ENCODE measurements at places on chromosomes 11 and 22.

DNA sequence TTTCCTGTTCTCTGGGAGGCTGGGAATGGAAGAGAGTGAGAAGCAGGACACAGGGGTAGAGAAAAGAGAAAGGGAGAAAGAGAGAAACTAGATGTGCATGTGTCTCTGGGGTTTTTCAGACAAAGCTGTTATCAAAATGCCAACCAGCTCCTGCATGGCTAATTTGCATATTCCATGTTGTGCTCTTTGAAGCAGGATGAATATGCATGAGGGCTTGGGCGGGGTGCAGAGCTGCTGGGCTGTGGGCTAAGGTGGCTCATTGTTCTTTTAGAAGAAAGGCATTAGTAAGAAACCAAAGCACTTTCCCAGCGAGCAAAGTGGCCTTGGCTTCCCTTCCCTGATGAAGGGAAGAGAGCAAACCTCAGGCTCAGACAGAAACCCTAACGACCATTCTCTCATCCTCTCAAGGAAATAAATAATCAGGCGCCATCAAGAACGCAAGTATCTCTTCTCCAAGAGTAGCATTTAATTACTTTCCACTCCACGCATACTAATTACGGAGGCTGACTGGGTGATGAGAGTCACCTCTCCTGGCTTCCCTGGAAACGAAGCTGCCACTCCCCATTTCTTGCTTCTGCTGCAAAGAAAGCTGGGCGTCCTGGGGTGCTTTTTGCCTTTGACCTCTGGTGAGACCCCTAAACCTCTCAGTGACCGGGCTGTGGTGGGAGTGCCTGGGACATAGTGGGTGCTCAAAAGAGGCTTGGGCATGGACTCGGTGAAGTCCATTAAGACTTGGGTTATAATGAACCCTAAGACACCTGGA is 54.2 kb downstream of the FEZ1 start:
- DNase-seq = peak; percentile 12

DNA sequence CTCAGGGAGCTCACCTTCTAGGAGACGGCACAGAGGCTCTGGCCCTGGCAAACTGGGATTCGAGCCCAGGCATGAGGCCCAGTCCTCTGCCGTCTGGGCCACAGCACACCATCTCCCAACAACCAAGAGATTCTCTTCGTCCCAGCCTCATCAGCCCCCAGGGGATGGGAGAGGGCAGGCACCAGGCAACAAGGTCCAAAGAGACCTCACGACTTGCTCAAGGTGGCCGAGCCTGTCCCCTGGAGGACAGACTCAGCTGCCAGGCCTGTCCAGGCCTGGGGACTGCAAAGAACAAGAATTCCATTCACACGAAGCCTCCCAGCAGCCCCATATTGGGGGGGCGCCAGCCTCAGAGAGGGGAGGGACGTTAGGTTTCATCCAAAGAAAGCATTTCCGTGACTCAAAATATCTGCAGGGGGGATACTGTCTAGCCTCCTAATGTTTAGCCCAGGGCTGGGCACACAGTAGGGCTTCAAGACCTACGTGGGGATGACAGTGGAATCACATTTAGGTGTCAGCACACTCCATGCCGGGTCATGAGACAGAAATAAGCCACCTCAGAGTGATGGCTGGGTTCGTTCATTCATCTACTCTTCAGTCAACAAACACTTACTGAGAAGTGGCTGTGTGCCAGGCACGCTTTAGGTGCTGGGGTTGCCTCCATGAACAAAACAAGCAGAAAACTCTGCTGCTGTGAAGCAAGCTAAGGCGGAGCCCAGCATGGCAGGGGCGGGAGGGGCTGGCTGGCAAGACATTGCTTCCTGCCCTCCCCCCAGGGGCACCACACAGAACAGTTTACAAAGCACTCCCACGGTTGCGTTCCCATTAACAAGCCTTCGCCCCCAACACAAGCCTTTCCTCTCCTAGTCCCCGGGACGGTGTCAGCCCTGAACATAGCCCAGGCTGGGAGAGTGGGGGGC is 1.2 kb downstream of the CARNS1 start:
- peak; percentile 9 for DNase-seq

GRCh38 chr11:133810766-133811165 is 34.5 kb downstream of the SPATA19 start:
- no peak for DNase-seq

- no peak for DNase-seq
Measured at GRCh38 chr22:47954107-47954506, 1191.7 kb downstream of the TBC1D22A start.

GRCh38 chr11:3981084-3981633 is 113.4 kb upstream of the RRM1 start:
- DNase-seq = no peak

GRCh38 chr22:20238901-20239675 is 29.0 kb downstream of the RTN4R start:
- DNase-seq = no peak

DNA sequence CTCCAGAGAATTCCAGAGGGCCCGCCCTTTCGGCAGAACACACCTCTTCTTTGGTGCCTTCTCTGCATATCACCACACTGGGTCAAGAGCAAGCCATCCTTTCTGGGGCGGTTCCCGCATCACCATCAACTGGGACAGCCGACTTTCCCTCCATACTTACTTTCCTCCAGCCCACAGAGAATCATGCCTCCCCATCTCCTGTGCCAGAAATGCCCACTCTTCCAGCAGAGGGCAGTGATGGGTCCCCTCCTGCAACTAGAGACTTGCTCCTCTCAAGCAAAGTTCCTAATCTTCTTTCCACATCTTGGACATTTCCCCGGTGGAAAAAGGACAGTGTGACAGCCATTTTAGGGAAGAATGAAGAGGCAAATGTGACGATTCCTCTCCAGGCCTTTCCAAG is 157.7 kb downstream of the C11orf91 start:
- no peak for DNase-seq

DNA sequence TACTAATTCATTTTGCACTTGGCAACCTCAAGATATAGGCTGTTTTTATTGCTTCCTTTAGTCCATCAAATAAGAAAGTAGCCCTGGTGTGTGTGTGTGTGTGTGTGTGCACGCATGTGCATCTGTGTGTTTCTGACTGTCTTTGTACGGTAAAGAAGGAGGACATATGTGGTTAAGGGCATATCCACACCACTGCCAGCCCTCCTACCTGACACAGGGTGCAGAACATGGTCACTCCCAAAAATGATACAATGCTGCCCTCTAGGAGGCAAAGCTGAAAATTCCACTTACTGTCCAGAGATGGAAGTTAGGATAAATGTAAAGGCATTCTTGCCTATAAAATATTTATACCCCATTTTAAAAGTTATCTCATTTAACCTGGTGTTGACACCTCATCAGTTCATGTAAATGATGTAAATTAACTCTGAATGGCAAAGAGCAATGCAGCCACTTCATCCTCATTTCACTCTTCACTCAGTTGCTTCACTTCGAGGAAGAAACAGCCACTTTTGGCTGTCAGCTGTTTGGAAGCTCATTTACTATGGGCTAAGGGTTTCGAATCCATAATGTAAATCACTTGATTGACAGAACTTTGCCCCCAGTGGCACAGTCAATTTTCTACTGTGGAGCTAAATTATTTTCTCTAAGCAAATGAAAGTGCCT is 83.1 kb upstream of the MTNR1B start:
- peak; percentile 59 for DNase-seq

DNA sequence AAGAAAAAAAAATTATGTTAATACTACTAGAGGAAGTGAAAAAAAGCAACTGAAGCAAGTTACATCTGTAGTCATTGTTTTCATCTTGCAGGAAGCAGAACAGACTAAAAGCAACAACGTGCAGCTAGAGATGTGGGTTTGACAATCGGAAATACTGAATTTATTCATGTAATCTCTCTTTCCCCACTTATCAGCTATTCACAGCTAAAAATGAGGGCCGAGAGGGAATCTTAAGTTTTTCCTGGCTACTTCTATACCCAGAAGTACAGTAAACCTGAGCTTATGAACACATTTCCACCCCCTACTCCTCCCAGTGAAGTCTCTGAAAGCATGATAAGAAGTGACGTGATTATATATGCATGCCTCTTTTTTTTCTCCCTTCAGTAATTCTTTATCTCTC is 116.5 kb downstream of the SPON1 start:
- no peak for DNase-seq

GRCh38 chr11:126393143-126393542 is 37.7 kb downstream of the ST3GAL4 start:
- DNase-seq = no peak

- DNase-seq = no peak
Measured at GRCh38 chr11:63911440-63911839, 5.5 kb downstream of the RCOR2 start.

- no peak for DNase-seq
Measured at GRCh38 chr11:108895579-108896480, 231.0 kb downstream of the DDX10 start.

DNA sequence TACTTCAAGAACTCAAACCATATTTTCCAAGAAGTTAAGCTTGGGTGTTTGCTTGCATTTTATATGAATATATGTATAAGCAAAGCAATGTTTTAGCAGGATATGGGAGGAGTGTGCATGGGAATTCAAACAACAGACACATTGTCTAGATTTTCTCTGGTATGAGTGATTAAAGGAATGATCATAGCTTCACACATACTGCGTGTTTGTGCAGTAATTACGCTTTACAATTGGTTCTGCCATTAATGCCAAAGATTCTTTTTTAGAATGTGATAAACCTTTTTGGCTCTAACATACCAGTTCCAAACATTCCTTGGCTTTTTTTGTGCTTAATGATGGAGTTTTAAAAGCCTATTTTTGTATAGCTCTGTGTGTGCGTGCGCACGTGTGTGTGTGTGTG is 54.0 kb downstream of the CCDC34 start:
- no peak for DNase-seq

DNA sequence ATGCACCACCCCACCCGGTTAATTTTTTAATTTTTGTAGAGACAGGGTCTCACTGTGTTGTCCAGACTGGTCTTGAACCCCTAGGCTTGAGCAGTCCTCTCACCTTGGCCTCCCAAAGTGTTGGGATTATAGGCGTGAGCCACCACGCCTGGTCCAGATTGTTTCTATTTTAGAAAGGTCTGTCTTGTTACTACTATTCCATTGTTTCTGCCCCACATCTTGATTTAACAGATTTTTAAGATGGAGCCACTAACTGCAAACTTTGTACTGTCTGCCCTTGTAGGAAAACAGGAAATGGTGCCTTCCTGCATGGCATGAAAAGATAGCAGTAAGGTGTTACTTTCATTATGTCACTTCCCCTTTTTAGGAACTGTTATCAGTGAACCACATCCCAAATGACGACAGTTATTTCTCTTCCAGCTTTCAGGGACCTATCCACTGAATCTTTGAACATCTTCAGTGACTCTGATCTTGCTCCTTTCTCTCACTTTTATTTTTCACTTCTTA is 23.2 kb downstream of the TAF1D start:
- no peak for DNase-seq

GRCh38 chr11:33987975-33988580 is 63.5 kb upstream of the CAPRIN1 start:
- DNase-seq = no peak

DNA sequence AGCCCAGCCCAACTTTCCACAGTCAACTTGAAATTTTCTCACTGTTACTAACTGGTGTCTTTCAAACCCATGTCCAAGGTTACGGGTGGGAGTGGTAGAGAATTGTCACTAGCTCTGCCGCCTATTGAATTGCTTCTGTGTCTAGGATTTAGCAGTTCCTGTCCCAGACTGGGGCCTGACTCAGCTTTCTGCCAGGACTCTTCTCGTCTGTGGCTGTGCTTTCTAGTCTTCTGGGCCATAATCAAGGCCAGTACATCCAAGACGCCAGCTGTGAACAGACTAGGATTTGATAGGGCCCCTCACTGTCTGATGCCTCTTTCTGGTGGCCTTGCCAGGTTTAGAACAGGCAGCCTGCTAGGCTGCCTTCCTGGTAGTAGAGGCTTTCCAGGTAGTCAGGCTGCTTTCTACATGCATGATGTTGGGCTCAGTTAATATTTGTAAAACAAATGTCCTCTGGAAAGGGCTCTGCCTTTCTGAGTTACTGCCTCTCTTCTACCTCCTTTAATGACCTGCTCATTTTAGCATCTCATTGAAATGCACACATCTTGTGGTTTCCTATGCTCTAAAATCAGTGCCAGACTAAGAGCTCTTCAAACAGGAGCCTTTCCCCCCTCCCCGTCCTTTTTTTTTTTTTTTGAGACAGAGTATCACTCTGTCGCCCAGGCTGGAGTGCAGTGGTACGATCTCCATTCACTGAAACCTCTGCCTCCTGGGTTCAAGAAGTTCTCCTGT is 13.1 kb upstream of the HIKESHI start:
- DNase-seq = no peak

- DNase-seq = no peak
Measured at GRCh38 chr11:1656061-1656441, 26.5 kb downstream of the KRTAP5-5 start.

DNA sequence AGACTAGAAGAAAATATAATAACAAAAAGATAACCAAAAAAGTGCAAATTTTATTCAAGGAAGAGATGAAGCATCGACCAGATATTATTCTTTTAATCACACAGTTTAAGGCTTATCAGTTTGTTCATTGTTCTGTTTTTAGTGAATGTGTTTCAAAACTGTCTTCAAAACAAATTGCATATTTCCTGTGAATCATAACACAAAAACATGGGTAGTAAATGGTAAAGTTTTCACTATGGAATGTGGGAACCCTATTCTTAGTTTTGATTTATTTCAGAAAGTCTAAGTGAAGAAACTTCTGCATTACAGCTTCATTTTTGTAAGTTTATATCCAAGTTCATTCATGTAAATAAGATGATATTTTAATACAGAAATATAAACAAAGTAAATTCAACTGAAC is 207.6 kb upstream of the LUZP2 start:
- DNase-seq = no peak

DNA sequence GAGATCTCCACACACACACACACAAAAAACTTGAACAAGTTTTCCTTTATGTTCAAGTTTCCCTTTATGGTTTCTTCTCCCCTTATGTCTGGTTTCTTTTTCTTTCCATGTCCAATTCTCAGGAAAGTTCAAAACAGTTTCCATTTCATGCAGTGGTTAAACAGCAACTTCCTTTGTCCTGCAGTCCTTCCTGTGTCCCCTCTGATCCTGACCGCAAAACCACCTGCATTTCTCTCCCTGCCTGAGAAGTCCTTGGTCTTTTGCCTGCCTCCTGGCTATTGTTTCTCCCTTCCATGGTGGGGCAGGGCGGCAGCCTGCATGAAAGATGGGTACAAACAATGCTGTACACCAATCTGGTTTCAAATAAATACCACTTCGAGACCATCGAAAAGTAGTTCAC is 58.3 kb upstream of the SORL1 start:
- DNase-seq = no peak

- no peak for DNase-seq
Measured at GRCh38 chr11:31106968-31107576, 262.5 kb downstream of the DCDC1 start.

DNA sequence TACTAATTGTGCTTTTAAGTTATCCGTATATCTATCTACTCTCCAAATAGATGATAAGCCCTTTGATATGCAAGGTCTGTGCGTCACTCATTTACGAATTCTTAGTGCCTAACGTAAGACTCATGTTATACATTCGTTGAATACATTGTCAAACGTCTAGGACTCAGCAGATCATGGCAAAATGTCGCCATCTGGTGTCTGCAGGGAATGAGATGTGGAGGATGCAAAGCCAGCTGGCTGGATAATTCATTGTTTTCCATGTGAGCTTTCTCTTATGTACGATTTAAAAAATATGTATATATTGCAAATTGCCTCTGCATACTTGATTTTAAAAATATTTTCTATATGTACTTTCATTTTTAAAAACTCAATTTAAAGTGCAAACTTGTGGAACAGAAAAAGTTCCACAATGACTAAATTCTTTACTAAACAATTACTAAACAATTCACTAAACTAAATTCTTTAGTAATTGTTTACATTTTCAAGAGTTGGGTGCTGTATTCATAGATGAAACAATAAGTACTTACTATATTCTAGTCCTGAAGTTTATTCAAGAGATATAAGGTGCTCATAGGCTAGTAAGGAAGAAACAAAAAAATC is 33.8 kb downstream of the ZNF202 start:
- peak; percentile 35 for DNase-seq

- peak; percentile 58 for DNase-seq
Measured at GRCh38 chr11:113681711-113682413, 24.2 kb downstream of the TMPRSS5 start.

Data from DMS79 (cell line).